8988T (cell line): ENCODE measurements at places on chromosomes 1 and 21.

DNA sequence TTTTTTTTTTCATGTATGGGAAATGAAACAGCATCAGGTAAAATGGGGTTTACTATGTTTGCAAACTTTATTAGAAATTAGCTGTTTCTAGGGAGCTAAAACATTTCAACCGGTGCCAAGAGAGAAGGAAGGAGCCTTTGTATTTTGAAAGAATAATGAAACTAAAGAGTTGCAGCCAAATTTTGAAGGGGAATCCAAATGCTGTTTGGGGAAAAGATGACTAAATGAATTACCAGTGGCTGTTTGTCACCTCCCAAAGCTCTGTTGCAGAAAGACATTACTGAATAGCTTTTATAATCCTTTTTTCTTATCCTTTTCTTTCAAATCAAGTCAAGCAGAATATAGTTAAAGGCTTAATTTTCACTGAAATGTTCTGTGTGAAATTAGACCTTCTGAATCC, 591.3 kb upstream of the ADGRL2 start:
- no peak for DNase-seq

DNA sequence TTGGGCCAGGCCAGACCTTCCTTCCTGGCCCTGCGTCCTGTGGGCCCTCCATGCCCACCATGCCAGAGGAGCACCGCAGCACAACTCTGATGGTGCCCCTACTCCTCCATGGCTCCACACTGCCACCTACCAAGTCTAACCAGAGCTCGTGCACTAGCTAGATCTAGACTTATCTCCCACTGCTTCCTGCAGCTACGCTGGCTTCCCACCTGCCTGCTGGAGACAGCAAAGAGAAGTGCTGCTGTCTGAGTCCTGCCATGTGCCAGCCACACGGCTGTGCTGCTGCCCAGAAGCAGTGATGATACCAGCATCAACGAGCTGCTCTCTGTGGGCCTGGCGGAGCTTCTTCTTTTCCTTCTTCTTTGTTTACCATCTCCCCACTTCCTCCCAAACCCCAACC, 4.5 kb downstream of the GUCA2B start:
- no peak for DNase-seq

- DNase-seq = no peak
Observed at GRCh38 chr1:119829625-119830024, 18.4 kb upstream of the REG4 start.

- no peak for DNase-seq
Observed at GRCh38 chr1:244945109-244945671, 80.8 kb upstream of the HNRNPU start.

- DNase-seq = no peak
Observed at GRCh38 chr1:41097105-41097504, 75.6 kb upstream of the SLFNL1 start.

DNA sequence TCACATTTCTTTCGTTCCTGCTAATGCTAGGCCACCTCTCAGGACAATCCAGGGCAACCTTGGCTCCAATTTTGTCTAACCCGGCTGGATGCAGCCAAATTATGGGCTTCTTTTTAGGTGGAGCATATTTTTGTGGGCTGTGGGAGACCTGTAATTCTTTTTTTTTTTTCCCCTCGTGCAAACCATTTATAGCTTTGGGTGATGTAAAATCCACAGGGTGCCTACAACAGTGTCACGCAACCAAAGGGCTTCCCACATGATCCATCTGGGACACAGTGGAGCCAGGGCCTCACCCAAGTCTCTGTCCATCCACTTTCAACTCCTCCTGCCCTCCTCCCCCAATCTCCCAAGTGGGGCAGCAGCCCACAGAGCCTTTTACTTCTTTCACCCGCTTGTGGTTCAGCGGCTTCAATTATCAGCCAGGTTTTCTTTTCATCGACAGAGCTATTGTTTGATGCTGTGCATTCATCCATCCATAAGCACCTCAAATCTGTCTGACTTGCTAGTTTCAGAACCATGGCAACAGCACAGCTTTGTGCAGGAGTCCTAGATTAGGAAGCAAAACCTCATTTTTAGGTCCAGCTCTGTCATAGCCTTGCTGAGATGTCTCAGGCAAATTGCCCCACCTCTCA, 10.0 kb upstream of the OVAAL start:
- no peak for DNase-seq

DNA sequence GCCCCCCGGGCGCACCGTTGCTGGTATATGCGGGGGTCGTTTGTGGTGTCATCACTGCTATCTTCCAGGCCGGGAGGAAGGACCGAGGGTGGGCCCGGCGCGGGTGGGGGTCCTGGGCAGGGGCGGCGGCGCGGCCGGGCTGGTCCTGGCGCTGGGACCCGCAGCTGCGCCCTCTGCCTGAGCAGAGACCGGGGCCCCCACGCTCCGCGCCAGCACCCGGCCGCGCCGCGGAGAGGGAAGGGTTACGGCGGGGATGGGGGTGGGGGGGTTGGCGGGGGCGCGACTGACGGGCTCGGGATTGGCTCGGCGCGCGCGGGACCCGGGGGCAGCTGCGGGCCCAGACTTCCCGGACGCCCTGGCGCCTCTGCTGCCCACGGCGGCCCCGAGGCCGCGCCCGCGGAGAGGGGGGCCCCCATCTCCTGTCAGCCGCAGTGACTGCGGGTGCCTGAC, 13.8 kb upstream of the SAMD11 start:
- DNase-seq = no peak

DNA sequence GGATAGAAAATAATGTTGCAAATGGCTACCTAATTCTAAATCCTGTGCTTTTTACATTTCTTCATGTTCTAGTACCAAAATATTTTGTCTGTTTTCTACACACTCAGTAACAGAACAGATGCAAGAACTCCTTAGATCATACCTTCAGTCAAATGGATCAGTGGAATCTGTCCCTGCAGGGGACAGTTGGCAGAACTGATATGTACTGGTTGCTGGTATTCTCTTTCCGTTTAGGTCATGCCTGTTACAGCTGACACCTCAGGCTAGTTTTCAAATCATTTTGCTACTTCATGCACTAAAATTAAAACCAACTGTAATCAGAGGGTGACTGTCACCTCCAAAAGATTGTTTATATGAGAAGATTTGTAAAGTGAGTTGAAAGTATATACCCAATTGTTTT, 109.2 kb downstream of the TNNI3K start:
- no peak for DNase-seq

GRCh38 chr1:242523719-242524570, 552 bp downstream of the PLD5 start:
- no peak for DNase-seq

GRCh38 chr1:83641206-83641658, 357.7 kb downstream of the TTLL7 start:
- no peak for DNase-seq

- DNase-seq = no peak
Observed at GRCh38 chr1:48109390-48110013, 112.3 kb upstream of the TRABD2B start.

GRCh38 chr1:218869276-218869675, 304.4 kb upstream of the LYPLAL1 start:
- DNase-seq = no peak

DNA sequence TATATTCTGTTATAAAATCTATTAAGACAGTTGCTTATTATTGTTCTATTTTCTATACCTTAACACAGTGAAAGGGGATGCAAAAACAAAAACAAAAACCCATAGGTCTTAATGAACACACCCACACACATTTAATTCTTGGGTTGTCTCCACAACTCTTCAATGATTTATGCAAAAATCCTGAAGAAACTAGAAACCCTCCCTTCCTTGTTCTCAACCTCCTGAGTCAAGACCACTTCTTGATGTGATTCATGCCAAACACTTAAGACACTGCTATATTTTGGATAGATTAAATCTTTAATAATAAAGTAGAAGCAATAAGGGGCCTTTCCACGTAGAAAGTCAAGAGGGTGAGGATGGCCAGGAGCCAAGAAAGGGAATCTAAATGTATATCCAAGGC, 23.4 kb downstream of the SCAF4 start:
- DNase-seq = no peak

GRCh38 chr1:155974208-155975115, 3.9 kb downstream of the ARHGEF2 start:
- no peak for DNase-seq

DNA sequence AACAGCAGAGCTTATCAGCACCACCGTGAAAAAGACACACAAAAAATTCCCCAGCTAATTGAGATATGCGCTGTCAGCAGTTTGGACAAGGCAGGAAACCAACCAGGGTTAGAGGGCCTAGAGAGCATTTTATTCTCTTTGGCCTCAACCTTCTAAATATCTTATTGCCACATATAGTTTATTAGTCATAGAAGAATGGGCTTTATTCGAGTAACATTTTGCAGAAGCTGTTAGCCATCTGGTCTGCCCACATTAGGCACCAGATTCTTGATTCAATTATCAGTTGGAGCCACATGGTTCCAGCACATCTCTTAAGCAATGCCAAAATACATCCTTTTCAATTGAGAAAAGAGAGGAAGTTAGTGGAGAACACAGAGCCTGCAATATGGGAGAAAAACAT, 109.9 kb upstream of the CXADR start:
- DNase-seq = no peak

DNA sequence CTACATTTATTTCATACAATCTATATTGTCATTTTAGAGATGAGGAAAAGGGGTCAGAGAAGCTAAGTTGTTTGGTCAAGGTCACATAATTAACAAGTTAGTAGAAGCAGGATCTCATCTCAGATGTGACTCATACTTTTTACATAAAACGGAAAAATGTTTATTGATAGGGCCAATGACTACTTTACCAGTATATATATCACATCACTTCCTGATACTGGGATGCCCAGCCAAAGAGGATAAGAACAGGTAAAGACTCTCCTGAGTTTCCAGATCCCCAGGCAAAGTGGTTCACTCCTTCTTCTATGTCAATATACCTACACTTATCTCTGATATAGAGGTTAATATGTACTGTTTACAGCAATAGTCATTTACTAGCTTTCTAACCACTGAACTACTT, 21.0 kb downstream of the YIPF1 start:
- DNase-seq = no peak
